Esophagus muscularis mucosa (tissue), 4 donors: ENCODE measurements at places on chromosomes 2 and 18. TPM values are rescaled to one million over a fixed set of nuclear protein-coding genes. Genes with fewer than 3 reads are reported as not detected.

DNA sequence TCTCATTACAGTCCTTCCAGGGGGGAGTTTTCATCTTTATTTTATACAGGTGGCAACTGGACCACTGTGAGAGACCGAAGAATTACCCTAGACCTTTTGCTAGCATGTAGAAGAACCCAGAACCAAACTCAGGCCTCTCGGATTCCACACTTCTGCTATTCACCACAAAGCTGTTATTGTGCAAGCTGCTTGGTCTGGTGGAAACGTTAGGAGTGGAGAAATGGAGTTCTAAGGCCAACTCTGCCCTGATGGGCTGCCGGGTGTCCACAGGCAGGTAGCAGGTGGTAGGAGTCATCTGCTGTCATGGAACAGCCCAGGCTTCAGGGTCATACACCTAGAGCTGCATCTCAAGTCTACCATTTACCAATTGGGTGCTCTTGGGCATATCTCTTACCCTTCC is 218.8 kb downstream of the BCL11A start:
- H3K27me3 ChIP-seq = no peaks in the 10 kb centered on the region
- H3K36me3 ChIP-seq = no peaks in the 10 kb centered on the region
- no peak overlapping the region for H3K27ac ChIP-seq
- H3K4me1 ChIP-seq = no peaks in the 10 kb centered on the region

DNA sequence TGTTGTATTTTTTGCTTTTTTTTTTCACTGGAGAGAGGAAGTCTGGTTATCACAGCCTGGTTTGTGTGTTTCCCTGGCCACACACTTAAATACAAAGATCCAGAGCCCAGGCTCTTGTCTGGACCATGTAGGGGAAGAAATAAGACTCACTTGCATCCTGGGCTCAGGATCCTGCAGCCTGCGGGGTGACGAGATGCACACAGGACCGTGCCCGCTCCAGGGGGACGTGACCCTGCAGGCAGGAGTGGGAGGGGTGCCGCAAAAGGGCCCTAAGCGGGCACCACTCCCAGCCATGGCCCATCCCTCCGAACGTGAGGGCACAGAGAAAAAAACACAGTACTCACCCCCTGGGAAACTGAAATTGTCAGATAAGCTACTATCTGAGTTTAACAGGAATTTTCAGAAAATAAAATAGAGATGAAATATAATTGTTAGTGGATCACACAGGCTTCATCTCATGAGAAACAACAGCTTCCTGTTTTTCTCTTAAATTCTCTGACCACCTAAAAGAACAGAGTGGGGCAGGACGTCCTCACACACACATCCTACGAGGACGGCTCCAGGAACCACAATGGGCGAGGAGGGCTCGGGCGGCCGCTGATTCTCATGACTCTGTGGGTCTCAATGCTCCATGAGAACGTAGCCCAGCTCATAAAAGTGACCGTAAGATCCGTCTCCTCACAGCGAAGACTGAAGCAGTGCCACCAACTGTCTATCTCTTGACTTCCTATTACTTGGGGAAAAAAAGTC is 142.6 kb upstream of the ALKAL2 start:
- H3K27ac ChIP-seq = no peak overlapping the region
- peak; percentile 72 for DNase-seq
- no peak overlapping the region for H3K4me3 ChIP-seq
- no peaks in the 10 kb centered on the region for H3K27me3 ChIP-seq

- no peaks in the 10 kb centered on the region for H3K4me1 ChIP-seq
- no peaks in the 10 kb centered on the region for H3K36me3 ChIP-seq
- H3K27ac ChIP-seq = no peak overlapping the region
- no peak for DNase-seq
Observed at GRCh38 chr2:180328795-180329422, 321.8 kb upstream of the CWC22 start.

DNA sequence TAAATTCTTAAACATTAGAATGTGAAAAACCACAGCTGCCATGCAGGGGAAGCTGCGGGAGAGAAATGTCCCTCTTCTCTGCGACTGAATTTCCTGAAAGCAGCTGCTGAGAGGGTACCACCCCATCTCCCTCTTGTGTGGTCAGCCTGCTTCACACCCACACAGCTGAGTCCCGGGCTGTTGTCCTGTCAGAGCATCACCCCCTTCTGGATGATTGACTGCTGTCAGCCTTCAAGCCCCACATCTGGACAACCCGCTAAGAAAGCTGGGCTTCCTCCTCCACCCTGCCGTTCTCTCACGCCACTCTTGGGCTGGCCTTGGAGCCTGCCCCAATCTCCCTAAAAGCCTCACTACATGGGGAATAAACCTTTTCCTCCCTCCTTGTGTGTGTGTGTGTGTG is 26.0 kb downstream of the SH3YL1 start:
- H3K27ac ChIP-seq = no peak overlapping the region
- H3K4me3 ChIP-seq = no peak overlapping the region
- DNase-seq = no peak
- no peaks in the 10 kb centered on the region for H3K27me3 ChIP-seq

The SERPINB3 gene
- total RNA-seq = not detected

The TRABD2A gene
- 2.5 TPM for total RNA-seq

The KLF11 gene
- 15.8 TPM for total RNA-seq

The CHST9 gene
- 0.86 TPM for total RNA-seq
